ENCODE measurements at places on chromosomes 7 and 10. TPM values are rescaled to one million over a fixed set of nuclear protein-coding genes. Genes with fewer than 3 reads are reported as not detected.

The NCAPG2 gene
- total RNA-seq: 9.4 TPM

The EBLN1 gene
- total RNA-seq: 0.21 TPM

The JCAD gene
- 25.6 TPM for total RNA-seq

The GIMAP5 gene
- 20.4 TPM for total RNA-seq

- H3K27me3 ChIP-seq: no peaks in the 10 kb centered on the region
- no peak overlapping the region for H3K27ac ChIP-seq
- DNase-seq: no peak
- H3K4me1 ChIP-seq: no peaks in the 10 kb centered on the region
Measured at GRCh38 chr10:46052057-46052790, 6.2 kb upstream of the MSMB start.

The NXPH1 gene
- total RNA-seq: not detected

GRCh38 chr7:31741852-31742251 is 54.8 kb downstream of the PPP1R17 start:
- H3K4me1 ChIP-seq: no peaks in the 10 kb centered on the region
- H3K36me3 ChIP-seq: no peaks in the 10 kb centered on the region
- no peaks in the 10 kb centered on the region for H3K27me3 ChIP-seq
- no peak overlapping the region for H3K27ac ChIP-seq

The SMKR1 gene
- 1.7 TPM for total RNA-seq

DNA sequence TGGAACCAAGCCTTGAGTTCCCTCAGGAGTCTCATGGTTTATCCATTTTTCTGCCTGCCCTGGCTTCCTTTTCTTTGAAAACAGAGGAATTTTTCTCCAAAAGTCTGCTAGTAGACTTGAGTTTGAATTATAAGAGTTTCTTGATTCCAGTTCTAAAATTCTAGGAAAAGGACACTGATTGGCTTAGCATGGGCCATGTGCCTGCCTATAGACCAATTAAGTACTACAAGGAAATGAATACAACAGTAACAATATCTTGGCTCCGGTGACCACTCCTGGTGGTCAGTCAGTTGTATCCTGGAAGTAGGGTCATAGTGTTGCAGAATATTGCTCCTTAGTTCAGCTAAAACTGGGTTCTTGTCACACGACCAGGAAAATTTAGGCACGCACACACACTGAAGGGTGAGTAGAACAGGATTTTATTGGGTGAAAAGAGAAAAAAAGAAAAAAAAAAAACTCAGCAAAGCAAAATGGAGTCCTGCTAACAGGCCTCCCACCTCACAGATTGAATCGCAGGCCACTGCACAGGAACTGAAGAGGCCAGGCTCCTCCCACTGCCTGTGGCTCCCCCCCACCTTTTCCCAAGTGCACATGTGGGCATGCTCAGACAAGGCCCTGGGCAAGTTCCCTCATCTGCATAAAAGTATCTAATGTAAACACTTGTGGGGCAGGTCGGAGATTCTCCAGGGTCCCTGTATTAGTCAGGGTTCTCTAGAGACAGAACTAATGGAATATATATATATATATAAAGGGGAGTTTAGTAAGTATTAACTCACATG is 155.1 kb downstream of the LYZL1 start:
- no peak for DNase-seq
- no peaks in the 10 kb centered on the region for H3K4me1 ChIP-seq
- no peaks in the 10 kb centered on the region for H3K27me3 ChIP-seq
- H3K4me3 ChIP-seq: no peak overlapping the region

GRCh38 chr10:126646110-126646509 is 24.4 kb downstream of the C10orf90 start:
- no peaks in the 10 kb centered on the region for H3K4me1 ChIP-seq
- no peaks in the 10 kb centered on the region for H3K27me3 ChIP-seq
- no peak for DNase-seq
- no peak overlapping the region for H3K4me3 ChIP-seq
- H3K36me3 ChIP-seq: no peaks in the 10 kb centered on the region
- H3K27ac ChIP-seq: no peak overlapping the region

Measured in uterus (tissue), 4 donors.